ENCODE measurements at places on chromosomes 5 and 9.

DNA sequence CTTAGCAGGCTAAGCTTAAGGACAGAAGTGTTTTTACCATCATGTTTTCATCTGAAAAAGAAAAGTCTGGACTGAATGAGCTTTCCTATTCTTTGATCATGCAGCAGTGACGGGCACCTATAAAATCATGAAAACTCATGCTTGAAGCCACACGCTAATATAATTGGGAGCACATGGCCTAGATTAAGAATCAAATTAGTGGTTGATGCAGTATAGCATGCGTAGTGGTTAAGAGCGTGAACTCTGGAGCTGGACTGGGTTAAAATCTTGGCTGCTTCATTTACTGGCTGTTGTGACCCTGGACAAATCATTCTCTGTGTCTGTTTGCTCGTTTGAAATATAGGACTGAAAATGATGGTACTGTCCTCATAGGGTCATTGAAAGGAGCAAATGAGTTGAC is 49.9 kb upstream of the IL13 start:
- DNase-seq = no peak

- no peak for DNase-seq
Measured at GRCh38 chr9:109311286-109311685, 9.6 kb downstream of the EPB41L4B start.

DNA sequence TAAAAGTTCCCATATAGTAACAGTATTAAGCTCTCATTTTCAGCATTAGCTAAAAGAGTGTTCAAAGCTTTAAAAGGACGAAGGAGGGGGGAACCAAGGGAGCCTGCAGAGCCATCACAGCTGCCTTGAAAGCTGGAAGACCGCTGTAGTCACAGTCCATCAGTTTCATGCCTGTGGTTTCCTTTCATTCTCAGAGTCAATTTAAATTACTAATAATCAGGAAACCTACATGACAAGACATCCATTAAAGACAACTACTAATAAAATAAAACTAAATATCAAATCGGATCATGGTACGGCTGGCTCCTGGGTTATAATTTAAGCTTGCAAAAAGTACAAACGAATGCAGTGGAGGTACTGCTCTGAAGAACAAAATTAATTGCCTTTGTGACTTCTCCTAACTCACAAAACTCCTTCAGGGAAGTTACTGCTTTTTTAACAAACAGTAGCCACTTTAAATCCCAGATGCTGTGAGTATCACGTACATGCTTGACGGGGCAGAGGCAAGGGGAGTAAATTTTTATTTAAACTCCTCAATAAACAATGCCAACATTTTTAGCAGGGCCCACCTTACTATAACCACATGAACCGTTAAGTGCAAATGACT is 213.5 kb downstream of the DENND1A start:
- no peak for DNase-seq

DNA sequence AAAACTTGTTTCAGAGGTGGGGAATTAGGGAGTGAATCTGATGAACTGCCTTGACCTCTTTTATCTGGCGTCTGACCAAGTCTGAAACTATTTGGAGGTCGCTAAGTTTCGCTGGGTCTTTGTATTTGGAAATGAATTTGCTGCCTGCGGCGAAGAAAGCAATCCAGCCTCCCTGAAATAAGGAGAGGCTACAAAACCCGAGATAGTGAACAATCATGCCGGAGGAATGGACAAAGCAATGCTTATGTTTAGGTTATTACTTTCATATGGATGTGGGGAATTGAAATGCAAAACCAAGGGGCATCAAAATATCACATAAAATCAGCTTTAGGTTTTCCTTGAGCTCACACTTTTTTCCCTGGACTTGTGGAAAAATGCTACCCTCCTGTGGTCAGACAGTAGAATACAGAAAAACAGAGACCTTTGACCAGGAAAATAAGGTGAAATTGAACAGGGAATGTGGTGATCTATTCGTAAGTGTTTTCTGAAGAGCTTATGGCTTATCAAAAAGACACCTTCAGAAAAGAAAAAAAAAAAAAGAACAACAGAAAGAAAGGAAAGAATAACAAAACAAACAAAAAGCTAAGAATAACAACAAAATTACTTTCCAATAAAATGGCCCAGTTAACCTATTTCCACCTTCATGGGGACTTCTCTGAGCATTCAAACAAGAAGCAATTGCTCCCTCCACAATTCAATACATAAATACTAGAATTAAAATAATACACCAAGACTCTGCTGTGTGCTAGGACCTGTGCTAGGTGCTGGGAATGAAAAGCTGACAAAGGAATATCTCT is 68.6 kb upstream of the DPYSL3 start:
- DNase-seq = no peak

DNA sequence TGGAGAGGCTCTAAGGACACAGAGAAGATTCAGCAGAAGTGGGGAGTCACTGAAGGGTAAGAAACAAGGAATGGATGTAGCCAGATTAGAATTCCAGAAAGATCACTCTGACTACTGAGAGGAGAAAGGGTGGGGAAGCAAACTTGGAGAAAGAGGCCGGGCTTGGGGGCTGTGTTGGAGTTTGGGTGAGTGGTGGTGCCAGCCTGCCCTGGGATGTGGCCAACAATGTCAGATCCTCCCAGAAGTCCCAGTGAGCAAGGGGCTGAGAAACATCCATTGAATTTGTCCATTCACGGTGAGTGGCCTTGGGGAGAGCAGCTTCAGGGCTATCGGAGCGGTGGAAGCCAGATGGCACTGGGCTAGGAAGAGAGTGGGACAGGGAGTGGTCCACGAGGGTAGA is 60.4 kb downstream of the COL15A1 start:
- DNase-seq = no peak

DNA sequence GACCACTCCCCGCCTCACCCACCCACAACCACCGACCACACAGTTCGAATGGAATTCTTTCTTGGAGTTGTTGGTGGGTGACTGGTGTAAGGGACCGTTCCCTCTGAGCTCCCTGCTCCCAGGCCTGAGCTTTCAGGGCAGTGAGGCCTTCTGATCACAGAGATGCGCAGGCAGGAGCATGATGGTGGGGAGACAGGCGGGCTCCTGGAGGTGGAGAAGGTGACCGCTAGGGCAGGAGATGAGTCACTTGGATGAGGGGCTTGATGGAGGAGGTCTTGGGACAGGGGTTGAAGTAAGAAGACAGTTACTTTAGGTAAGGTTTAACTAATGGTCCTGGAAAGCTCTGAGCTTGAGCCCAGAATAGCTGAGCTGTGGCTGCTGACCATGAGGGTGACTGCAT is 88.5 kb downstream of the HSPA4 start:
- DNase-seq = no peak

DNA sequence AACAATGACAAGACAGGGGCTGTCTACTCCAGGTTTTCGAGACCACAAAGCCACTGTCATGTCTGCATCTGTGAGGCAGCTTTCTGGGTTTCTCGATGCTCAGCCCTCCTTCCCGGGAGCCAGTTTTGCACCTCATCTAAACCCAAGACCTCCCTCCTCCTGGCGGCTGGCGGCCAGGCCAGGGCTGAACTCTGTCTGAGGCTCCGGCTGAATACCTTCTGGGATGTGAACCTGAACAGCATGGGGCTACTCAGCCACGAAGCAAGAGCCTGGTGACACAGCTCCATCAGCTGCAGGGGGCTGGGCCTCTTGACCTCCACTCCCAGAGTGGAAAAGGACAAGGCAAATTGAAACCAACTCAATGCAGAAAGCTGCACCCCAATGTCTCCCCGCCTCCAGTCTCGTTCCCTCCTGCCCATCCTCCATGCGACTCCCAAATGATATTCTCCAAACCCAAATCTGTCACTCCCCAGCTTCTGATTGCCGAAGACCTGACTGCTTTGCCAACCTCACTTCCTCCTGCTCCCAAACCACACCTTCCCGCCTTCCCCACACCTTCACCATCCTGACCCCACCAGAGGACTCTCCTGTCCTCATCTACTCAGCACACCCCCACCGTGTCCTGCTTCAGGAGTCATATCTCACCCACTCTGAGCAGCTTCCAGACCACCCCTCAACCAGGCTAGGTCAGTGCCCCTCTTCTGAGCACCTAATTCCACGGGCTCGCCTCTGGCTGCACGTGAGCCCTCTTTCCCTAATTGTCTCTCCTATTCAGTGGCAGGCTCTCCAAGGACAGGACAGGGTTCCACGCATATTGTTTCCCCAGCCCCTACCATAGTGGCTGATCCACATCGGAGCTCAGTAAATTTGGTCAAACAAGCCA is 4.5 kb downstream of the ANKS6 start:
- no peak for DNase-seq

DNA sequence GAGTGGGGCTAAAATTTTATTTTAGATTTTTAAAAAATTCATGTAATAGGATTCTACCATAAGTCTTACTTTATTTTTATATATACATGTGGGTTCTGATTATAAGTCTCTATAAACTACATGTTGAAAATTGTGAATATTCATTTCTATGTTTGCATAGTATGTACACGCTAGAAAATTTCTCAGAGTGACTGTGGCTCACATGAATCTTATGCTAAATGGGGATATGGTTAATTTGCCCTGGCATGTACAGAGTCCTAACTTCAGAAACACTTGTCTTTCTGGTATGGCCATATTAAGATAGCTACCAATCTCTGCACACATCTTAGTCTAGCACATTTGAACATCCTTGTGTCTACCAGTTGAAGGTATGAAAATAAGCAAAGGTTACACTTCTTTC is 154.8 kb downstream of the FBXL7 start:
- no peak for DNase-seq

GRCh38 chr5:97167435-97167834 is 15.6 kb downstream of the RIOK2 start:
- no peak for DNase-seq

GRCh38 chr9:93644397-93645088 is 68.2 kb downstream of the PHF2 start:
- DNase-seq = no peak

- DNase-seq = no peak
Measured at GRCh38 chr9:89095761-89096528, 82.7 kb downstream of the SHC3 start.

GRCh38 chr5:126754609-126755008 is 22.3 kb upstream of the LMNB1 start:
- DNase-seq = no peak

DNA sequence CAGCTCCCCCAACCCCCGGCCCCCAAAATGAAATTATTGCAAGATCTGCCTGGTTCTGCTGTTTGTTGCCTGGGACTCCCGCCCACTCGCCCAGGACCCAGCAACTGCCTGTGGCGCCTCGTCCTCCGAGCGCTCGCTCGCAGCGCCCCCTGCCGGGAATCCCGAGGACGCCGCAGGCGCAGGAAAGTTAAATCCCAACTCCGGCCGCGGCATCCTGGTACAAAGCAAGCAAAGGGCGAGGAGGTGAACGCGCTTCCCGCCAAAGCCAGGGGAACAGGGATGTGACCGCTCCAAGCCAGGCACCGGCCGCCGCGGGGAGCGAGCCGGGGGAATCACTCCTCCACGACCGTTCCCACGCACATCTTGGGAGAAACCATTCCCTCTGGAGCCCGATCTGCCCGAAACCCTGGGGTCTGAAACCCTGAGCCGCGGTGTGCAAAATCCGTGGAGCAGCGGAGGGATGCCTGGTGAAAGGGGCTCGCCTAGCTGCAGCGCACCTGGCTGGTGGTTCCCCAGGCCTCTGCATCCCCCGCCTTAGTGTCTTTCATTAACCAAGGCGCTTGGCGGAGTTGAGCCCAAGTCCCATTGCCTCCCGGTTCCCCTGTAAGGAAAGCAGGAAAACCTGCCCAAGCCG is 1.3 kb downstream of the SEMA5A start:
- peak; percentile 31 for DNase-seq

GRCh38 chr5:76978869-76979268 is 26.0 kb downstream of the CRHBP start:
- DNase-seq = no peak

GRCh38 chr5:42655982-42656650 is 100.5 kb upstream of the CCDC152 start:
- no peak for DNase-seq

DNA sequence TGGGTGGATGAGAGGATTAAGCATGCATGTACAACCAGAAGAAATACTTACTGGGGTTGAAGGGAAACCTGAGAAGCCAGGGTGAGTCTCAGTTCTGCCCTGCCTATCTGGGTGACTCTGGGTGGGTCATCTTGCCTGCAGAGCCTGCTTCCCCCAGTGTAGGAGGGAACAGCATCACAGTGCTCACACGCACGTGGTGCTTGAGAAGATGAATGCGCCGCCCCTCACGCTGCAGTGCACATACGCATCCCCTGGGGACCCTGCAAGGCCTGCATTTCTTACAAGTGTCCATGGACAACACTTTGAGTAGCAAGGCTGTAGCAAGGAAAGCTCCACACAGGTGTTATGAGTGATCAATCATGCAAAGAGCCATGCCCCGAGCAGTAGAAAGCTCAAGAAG is 18.7 kb upstream of the GABBR2 start:
- no peak for DNase-seq

DNA sequence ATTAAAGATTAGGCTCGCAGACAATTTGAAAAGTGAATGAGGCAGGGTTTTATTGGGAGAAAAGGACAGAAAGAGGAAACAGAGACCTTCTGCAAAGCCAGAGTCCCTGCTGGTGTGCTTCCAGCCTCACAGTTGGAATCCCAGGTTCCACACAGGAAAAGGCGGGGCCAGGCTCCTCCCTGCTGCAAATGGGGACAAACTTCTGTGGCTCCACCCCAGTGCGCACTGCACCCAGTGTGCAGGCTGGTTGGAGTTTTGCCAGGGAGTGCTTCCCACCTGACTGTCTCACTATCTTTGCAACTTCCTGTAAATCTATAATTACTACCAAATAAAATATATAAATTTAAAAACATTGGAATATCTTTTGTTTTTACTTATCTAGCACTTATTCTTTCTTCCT is 386.0 kb upstream of the GRIN3A start:
- no peak for DNase-seq

DNA sequence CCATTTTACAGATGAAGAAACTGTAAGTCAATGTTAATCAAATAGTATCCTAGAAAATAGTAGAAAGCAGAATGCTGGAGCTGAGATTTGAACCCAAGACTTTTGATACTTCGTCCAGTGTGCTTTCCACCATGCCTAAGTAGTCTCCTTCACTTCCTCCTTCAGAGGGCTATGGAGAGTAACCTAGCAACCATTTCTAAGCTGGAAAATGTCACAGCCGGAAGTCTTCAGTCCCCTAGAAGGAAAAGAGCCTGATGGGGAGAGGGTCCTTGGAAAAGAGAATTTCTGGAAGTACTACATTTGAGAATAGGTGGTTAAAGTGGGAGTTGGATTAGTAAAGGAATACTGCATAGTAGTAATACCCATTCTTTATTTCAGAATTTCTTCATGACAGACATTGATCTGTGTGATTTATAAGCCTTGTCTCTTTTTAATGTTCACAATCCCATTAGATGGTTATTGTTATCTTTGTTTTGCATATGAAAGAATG is 32.7 kb downstream of the PCDHAC2 start:
- no peak for DNase-seq

Measured in activated T-cell treated with anti-CD3 and anti-CD28 coated beads for 1 hour (primary cell).